Putamen (tissue), 1 donor: ENCODE measurements at places on chromosomes 13 and 19.

- no peak for DNase-seq
Observed at GRCh38 chr13:36685927-36686326, 12.1 kb downstream of the SERTM1 start.

GRCh38 chr19:5624018-5624663, 1.3 kb downstream of the SAFB start:
- DNase-seq, result peak; percentile 15

DNA sequence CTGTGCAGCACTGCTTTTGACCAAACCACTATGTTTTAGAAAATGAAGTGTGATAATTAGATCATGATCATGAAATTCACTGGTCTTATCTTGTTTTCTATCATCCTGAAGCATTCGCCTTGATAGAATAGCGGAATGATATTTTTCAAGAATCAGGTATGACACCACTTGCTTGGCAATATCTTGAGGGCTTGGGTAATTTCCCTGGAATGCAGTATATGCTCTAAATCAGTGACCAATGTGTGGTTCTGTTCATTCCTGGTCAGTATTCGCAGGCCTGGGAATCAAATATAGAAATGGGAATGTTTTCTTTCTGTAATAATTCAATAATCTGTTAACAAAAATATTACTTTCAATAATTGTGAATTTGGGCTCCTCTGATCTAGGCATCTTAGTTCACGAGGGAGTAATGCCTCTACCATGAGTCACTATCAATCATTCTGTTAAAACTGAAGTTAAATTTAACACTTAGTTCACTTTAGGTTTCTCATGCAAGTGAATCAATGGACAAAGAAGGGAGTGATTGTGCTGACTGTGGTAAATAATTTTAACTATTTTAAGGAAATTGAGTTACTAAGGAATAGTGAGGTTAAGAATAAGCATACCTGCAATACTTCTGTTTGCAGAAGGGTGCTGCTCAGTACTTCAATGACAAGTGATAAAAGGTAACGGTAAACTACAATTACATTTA, 137.9 kb downstream of the PCDH20 start:
- DNase-seq, result no peak

- no peak for DNase-seq
Observed at GRCh38 chr13:77034881-77035280, 7.9 kb upstream of the FBXL3 start.
